Osteocyte (in vitro differentiated cells): ENCODE measurements at places on chromosomes 7 and 10.

GRCh38 chr10:110074298-110074697 is 66.5 kb downstream of the ADD3 start:
- no peak for DNase-seq

DNA sequence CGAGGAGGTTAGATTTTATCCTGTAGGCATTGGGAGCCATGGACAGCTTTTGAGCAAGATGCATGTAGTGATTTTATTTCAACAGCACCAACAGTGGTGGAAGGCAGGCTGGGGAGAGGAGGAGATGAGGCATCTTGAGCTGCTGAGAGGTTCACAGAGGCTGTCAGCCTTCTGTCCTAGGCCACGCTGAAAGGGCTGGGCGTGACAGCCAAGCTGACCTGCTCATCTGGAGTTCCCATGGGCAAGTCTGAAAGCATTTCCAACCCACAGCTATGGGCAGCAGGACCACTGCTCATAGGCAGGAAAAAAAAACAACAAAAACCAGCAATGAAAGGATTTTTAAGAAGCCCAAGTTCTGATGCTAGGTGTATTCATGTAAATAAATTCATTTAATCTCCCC is 7.7 kb downstream of the NEURL1 start:
- DNase-seq: no peak

DNA sequence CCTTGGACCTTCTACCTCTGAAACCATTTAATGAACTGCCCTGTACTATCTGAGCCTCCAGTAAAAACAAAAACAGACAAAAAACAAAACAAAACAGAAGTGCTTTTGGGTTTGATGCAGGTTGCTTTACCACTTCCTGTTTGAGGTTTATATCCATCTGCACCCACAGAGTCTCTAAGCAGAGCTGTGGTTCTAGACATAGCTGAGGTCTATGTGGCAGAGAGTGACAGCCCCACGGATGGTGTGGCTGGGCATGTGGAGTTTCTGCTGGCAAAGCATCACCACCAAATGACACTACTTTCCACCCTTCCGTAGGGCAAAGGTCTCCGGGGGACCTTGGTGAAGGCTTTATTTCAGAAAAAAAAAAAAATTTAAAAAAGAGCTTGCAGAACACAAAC is 754.2 kb downstream of the GRID1 start:
- peak; percentile 51 for DNase-seq

GRCh38 chr10:79375321-79376077 is 28.2 kb downstream of the PPIF start:
- peak; percentile 81 for DNase-seq

- no peak for DNase-seq
Measured at GRCh38 chr7:11779864-11780674, 51.9 kb downstream of the THSD7A start.
